NCI-H2227 treated with DMSO at 0.1 percent for 48 hours (cell line): ENCODE measurements at places on chromosomes 5 and 9.
A peak's percentile ranks its signal among the peaks of the same experiment; 100 is the strongest.

DNA sequence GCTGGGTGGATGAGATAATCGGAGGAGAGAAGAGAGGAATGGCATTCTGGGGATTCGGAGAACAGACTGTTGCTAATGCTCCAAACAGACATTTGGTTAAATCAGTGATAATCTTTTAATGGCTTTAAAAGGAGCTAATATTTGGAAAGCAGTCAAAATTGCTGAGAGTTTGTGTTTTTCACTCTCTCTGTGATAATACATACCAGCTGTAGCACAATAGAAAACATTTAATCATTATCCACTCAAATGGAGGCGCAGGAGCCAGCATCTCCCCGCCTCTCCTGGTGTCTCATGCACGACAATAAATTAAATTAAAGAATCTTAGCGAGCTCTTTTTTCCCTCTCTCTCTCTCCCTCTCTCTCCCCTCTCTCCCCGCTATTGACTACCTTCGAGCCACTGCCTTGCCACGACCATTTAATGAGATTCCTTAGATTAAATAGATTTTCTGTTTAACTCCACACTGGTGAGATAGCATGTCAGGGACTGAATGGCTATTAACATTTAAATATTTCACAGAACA, 268.6 kb upstream of the MVB12B start:
- DNase-seq, result peak; percentile 7

GRCh38 chr9:121926351-121926801, 166.7 kb downstream of the TTLL11 start:
- DNase-seq, result no peak

- DNase-seq, result no peak
Observed at GRCh38 chr9:73090214-73090613, 61.5 kb upstream of the ANXA1 start.

DNA sequence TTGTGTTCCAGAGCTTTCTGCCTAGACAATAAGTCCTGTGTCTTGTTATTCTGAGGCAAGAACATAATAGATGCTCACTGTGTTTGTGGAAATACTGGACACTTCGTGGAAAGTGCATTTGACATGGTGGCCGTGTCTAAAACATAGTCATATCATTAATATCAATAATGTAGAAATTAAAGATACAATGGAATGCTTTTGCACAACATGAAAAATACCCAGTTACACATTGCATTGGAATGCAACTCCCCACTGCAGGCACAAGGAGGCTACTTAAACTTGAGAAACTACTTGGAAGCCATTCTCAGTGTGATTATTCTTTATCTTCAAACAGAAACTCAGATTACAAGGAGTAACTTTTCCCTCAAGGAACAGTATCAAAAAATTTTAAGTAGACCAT, 145.3 kb upstream of the ZNF462 start:
- DNase-seq, result no peak

DNA sequence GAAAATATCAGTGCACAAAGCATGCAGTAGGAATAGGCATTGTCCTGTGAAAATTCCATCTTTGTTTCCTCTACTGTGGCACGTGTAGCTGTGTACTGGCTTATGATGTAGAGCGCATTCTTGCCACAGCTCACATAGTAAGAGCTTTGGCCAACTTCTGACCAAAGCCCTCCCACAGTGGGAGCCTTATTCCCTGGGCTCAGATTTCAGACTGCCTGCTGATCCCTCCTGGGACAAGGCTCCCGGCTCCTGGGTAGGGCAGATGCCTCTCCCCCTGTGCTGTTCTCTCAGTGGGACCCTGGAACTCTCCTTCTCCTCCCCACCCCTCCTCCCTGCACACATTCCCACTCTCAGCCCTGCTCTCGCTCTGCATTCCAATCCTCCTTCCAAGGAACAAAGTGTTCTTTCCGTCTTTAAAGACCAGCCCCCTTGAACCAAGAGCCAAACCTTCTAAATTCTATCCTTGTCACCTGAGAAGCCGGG, 17.5 kb downstream of the LCP2 start:
- no peak for DNase-seq

DNA sequence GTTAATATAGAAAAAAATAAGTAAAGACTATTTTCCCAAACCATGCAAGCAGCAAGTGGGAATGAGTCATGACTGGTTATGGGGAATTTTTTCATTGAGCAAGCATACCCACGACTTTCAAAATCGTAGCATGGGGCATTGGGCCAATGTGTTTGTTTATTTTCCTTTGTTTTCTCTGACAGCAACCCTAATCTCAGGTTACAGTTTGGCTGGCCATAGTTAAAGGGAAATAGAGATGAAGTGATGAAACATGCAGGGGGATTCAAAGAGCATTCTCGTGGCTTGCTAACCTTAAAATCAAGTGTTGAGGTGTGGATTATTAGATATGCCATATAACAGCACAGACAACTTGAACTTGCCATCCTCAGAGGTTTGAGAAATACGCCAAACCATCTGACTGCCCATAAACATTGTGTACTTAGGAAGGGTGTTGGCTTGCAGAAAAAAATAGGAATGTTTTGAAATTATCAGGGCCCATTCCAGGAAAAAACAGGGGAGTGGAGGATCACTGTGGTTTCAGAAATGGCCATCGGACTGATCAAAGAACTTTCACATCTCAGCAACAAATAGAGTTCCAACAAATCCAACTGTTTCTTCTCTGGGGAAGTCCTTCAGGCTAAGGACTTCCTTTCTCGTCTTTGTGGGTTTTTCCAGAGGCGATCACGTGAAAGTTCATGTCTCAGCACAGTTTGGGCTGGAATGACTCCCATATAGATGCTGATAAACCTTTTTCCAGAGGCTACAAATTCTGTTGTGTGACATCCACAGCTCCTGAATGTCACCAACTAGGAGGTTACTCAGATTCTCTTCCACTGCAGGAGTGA, 259.1 kb downstream of the SYK start:
- DNase-seq, result no peak

DNA sequence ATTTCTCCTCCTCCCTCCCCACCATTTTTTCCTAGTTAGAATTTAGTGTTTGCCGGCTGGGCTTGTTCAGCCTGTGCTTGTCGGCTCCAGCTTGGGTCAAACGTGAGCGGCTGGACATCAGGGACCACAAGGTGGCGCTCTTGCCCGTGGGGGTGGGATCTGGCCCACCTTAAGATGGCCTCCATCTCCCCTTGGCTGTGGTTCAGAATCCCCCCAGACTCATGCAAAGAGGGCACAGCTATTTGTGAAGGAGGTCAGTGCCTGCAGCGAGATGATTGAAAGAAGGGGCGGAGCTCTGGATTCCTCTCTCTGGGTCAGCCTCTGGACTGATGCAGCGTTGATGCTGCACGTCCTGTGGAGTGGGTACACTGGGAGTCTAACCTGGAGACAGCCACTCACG, 283.3 kb upstream of the TUT7 start:
- no peak for DNase-seq
